ENCODE measurements at places on chromosomes 1 and 21.

DNA sequence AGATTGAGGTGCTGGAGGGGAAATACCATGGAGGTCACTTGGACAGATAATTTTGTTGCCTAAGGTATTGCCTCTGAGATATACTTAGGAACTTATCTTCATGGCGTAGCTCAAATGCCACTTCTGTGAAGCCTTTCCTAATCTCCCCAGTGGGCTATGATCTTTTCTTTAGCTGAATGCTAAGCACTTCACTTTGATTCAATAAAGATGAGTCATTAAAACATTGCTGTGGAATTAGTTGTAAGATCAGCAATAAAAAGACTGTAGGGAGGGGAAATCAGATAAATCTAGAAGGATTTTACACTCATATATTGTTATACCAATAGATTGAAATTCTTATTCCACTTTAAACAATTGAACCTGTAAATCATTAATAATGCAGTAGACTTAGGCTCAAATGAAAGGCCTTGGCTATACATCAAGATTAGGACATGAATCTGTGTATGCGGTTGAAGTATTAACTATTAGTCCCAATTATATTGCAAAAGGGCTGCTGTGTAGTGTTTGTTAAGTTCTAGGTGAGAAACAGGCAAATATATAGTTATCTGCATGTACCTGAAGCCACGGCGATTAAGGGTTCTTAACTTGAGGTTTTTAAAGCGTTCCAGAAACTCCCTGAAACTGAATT is 19.2 kb upstream of the MAGOH start:
- DNase-seq, result no peak

GRCh38 chr1:226946285-226946684 is 6.2 kb downstream of the COQ8A start:
- DNase-seq, result no peak

DNA sequence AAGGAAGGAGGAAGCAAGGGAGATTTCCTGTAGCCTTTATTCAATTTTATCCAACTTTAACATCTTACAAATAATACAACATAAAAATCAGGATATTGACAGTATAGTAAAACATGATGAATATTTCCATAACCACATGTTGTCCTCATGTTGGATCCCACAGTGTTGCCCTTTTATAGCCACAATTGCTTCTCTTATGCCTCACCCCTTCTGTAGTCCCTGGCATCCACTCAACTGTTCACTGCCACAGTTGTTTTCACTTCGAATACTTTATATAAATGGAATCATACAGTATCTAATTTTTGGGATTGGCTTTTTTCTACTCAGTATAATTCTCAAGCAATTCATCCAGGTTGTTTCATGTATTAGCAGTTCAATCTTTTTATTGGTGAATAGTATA is 44.8 kb downstream of the SRSF11 start:
- no peak for DNase-seq

- DNase-seq, result no peak
Measured at GRCh38 chr1:111085676-111086075, 54.2 kb downstream of the DRAM2 start.

DNA sequence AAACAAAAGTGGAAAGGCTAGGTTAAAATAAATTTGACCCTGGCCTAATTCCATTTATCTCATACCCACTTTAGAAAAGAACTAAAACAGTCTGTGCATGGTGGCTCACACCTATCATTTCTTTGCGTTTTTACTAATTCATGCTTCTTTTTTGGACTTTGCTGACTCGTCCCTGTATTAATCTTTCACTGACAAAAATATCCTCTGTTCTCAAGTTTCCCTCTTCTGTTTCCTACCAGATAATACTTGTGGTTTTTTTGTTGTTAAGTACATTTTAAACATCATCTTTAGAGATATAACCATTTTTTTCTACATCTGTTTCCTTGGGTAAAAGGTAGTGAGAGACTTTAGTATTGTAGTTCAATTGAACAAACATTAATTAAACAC is 11.5 kb downstream of the CNST start:
- no peak for DNase-seq

GRCh38 chr1:45767035-45767434 is 16.6 kb upstream of the IPP start:
- no peak for DNase-seq

DNA sequence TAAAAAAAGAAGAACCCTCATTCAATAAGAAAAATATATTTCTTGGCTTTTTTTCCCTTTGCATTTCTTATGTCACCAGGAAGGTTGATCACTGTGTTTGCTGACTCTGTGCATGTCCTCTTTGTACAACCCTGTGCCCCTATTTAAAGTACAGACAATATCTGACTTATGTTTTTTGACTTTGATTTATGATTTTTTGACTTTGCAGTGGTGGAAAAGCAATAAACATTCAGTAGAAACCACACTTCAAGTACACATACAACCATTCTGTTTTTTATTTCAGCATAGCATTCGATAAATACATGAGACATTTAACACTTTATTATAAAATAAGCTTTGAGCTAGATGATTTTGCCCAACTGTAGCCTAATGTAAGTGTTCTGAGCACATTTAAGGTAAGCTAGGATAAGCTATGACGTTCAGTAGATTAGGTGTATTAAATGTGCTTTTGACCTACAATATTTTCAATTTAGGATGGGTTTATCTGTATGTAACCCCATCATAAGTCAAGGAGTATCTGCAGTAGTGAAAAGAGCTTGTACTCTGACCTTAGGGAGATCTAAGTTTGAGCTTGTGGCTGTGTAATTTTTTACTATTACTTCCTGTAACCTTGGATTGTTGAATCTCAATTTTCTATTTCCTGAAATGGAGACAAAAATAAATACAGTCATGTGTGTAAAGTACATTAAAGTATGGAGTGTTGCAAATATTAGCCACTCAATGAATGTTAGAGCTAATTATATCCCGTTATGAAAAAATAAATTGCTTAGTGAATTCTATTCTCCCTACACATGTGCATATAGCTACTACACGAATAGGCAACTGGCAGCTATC is 1.2 kb downstream of the RNASEL start:
- no peak for DNase-seq

DNA sequence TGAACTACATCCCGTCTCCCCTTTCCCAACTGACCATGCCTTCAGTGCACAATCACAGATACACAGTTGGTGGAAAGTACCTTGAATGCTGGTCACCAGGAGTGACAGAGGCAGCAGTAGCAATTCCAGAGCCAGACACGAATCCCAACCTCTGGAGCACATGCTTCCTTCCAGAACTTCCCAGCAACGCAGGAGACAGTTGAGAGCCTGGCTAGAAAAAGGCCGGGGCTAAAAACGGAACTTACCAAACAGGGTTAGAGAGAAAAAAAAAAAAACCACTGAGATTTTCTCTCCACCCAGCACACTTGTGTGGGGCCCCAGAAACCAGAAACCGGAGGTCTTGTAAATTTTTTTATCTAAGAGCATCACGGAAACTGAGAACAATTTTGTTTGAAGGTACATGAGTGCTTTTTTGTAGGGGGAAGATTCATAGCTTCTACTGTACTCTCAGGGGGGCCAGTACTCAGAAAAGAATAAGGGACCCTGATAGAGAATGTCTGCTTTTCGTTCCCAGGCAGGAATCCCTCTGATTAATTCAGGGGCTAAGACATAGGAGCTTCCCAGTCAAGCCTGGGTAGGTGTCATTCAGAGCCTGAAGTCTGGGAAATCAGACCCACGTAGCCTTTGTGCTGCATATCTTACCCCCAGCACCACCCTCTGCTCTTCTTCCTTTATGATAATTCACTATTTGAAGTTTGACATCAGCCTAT is at the start of gene CD48:
CD48 (minus strand) TSS at position 221 of the 710 bp plus-strand sequence; CDS start at position 162, 59 bp downstream.
- DNase-seq, result no peak
